ENCODE measurements at places on chromosomes 3 and 15.

DNA sequence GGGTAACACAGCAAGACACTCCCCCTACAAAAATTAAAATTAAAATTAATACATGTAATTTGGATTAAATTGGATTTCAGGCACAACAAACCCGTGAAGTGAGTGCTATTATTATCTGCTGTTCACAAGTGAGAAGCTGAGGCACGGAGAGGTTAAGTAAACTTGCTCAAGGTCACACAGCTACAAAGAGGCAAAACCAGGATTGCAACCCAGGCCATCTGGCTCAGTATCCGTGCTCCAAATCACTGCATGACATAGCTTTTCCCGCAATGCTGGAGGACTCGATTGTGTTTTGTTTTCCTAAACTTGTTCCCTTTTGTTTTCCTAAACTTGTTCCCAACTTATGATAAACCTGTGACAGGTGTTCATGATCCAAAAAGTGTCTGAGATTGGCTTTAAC lies 19.9 kb upstream of the C15orf39 start:
- no peak for DNase-seq

DNA sequence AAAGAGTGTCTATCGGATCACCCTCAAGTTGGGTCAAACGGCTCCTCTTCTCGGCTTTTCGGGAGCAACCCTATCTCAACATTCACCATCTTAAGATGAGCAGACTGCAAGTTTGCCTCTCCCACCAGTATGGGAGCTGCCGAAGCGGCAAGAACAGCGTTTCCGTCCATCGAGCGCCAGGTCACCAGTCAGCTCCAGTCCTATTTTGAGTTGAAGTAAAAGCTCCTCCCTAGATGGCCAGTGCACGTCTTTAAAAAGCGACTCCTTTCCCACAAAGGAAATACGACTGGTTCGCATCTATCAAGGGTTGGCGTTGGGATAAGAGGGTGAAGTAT lies 369 bp upstream of the U2SURP start:
- DNase-seq = no peak

DNA sequence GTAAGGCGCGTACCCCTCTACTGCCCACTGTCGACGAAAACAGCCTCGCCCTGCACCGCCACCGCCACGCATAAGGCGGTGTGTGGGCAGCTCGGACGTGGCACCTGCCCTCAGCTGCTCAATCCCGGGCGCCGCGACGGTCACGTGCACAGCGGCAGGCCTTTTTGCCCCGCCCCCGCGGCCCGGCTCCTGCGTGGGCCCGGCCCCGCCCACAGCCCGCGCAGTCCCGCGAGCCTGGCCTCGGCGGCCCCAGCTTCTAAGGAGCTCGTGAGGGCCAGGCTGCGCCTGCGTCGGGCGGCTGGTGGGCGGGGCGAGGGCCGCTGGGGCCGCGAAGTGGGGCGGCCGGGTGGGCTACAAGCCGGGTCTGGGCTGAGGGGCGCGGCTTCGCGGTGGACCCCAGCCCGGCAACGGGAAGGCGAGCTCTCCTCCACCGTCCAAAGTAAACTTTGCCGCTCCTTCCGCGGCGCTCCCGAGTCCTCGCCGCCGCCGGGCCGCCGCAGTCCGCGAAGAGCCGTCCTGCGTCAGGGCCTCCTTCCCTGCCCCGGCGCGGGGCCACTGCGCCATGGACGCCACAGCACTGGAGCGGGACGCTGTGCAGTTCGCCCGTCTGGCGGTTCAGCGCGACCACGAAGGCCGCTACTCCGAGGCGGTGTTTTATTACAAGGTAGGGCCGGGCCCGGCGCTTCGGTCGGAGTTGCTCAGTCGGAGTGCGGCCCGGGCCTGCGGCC lies at the start of gene CAPN7:
CAPN7 (plus strand) TSS at position 313 of the 728 bp plus-strand sequence; CDS start at position 563, 250 bp downstream.
- DNase-seq = peak; percentile 94

GRCh38 chr3:170500462-170500861 lies 81.8 kb downstream of the CLDN11 start:
- DNase-seq = no peak

DNA sequence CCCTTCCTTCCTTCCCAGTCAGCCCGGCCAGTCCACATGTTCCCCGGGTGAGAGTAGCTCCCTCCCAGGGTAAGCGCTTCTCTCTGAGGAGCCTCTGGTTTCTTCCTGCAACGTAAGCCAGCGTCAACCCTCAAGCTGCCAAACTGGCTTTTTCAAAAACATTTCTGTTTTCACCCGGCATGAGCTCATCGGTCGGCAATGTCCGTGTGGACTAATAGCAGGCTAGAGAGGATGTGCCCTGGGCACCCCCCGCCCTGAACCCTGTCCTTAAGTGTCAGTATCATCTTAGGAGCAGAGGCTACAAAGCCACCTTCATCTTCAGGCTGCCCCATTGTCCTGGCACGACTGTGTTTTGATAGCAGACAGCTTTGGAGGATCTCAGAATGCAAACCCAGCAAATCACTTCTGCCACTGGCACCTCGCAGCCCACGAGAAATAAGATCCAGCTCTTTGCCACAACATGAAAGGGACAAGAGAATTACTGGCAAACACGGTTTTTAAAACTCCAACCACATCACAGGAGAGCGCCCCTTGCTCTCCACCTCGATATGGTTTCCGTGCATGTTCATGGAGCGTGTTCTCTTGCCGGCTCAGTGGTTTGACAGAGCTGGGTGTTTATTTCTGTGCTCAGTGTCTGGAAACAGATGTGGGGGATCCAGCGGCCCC lies 9.9 kb downstream of the ALDH1A3 start:
- peak; percentile 79 for DNase-seq

DNA sequence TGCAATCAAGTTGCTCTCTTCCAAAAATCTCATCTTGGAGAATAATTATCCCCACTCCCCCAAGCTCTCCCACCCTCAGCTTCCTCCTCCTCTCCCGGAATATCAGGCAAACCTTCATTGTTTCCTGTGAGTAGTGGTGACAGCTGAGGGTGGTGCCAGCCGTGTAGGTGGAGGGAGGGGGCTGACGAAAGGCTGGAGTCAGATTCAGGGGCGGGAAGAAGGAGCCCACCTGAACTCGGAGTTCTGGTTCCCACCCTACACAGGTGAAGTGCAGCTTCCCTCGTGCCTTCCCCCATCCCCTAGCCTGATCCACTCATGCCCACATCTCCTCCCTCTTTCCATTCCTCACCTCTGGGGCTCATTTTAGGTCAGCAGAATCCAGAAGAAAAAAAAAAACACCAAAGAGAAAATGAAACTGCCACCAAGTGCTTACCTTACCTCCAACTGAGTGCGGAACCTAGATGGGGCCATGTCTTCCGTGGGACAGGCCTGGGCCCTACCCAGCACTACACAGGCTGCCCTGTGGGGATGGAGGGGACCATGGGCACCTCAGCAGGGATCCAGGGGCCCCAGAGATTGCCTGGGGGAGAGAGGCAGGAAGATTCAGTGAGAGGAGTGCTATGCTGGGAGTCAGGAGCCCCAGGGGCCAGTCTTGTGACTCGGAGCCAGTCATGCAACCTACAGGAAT lies 81.3 kb downstream of the ADCY5 start:
- no peak for DNase-seq

- DNase-seq = no peak
Observed at GRCh38 chr3:124811436-124811835, 75.7 kb downstream of the ITGB5 start.

DNA sequence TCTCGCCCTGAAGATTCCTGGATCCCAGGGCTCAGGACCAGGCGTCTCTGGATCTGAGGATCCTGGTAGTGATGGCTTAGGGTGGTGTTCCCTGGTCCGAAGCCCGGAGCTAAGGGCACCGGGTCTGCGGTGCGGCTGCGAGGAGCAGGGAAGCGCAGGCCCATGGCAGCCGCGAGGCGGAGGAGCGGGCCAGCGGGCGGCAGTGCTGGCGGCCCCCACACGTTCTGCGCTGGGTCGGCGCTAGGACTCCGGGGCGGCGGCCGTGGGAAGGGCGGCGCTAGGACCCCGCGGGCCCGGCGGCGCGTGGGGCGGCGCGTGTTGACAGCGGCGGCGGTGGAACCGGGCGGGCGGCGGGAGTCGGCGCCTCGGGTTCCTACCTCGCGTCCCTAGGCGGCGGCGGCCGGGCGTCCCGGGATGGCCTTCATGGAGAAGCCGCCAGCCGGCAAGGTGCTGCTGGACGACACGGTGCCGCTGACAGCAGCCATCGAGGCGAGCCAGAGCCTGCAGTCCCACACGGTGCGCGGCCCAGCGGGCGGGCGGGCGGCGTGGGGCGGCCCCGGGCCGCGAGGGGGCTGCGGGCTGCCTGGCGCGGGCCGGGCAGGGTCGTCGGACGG lies at the start of gene PXK:
PXK (plus strand) TSS at position 318 of the 614 bp plus-strand sequence; CDS start at position 415, 97 bp downstream.
- DNase-seq = peak; percentile 79

DNA sequence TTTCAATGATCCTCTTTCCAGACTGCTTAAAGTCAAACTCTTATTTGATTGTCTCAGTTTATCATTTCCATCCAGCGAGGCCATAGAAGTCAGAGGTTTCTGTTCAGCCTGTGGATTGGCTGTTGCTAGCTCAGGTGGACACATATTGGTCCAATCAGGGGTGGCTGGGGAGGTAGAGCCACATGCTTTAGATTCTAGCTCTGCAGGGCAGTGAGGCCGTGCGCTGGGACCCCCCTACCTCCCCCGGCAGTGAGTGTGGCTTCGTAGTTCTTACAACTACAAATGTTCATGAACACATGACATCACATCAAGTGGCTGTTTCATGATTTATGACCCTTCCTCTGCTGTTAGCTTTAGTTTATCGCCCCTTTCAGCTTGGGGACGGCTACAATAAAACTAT lies 18.0 kb downstream of the APOD start:
- no peak for DNase-seq
